ENCODE measurements at places on chromosomes 7 and 10.

DNA sequence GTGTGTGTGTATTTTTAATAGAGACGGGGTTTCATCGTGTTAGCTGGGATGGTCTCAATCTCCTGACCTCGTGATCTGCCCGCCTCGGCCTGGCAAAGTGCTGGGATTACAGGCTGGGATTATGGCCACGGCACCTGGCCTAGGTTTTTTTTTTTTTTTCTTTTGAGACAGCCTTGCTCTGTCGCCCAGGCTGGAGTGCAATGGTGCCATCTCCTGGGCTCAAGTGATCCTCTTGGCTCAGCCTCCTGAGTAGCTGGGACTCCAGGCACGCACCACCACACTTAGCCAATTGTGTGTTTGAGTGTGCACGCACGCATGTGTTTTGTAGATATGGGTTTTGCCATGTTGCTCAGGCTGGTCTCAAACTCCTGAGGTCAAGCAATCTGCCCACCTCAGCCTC, 629.8 kb downstream of the ETV1 start:
- DNase-seq: no peak

- no peak for DNase-seq
Observed at GRCh38 chr7:54831644-54832095, 72.7 kb upstream of the SEC61G start.

DNA sequence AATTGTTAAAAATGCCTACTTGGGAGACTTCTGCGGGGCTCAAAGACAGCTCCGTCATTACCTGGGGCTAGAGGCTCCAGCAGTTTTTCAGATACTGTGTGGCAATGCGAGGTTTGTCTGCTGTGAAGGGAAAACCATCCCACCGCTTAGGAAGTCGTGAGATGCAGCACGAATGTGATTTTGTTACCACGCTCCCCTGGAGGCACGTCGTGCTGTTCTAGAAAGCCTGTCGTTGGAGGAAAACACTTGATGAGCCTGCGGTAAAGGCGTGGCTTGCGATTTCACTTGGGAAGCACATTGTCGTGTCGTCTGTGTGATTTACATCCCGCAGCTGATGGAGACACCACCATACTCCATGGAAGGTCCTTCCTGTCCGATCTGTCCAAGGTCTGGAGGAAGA, 39.3 kb downstream of the CAMK1D start:
- no peak for DNase-seq

DNA sequence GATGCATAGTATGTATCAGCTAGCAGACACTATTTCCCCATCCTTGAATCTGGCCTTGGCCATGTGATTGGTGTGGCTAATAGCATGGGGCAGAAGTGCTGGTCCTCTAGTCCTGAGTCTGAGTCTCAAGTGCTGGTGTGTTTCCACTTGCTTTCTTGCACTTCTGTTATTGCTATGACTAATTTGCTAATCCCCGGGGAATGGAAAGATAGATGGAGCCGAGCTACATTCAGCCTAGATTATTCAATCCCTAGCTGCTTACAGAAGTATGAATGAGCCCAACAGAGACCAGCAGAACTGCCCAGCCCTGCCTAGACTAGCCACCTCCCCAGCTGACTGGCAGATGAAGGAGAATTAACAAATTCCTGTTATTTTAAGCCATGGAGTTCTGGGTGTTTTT, 53.2 kb upstream of the SYPL1 start:
- no peak for DNase-seq

DNA sequence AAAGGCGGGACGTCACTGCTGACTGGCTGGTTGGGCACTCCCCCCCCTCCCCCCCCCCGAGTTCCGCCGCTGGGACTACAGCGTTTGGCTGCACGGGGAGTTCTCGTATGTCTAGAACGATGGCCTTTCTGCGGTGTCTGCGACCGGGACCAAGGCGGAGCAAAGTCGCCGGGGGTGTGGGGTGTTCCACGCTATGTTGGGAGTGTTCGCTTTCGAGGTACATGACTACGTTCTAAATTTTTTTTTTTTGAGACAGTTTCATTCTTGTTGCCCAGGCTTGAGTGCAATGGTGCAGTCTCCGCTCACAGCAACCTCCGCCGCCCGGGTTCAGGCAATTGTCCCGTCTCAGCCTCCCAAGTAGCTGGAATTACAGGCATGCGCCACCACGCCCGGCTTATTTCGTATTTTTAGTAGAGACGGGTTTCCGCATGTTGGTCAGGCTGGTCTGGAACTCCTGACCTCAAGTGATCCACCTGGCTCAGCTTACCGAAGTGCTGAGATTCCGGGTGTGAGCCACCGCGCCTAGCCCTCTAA, 573 bp upstream of the IDI1 start:
- DNase-seq: no peak

GRCh38 chr7:125316466-125316865, 386.8 kb upstream of the POT1 start:
- DNase-seq: no peak
